Activated CD8-positive, alpha-beta T cell treated with anti-CD3 and anti-CD28 coated beads for 36 hours (primary cell): ENCODE measurements at places on chromosomes 6 and 20. TPM values are rescaled to one million over a fixed set of nuclear protein-coding genes. Genes with fewer than 3 reads are reported as not detected.
A peak's percentile ranks its signal among the peaks of the same experiment; 100 is the strongest.

DNA sequence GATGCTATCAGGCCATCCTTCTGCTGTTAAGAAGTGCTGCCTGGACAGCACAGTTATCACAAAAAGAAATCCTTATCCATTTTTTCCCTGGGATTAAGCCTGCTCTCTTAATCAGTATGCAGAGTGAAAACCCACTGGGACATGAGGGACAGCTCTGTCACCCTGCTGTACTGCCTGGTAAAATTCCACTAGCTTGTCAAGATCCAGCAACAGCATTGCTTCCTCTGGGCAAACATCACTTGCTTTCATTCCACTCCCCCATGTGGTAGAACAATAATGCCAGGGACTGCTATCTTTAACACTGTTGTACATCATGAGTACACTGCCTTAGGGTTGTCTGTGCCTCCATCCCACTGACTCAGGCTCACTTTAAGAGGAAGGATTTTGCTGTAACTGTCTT, 331.3 kb downstream of the KIF16B start:
- H3K36me3 ChIP-seq: no peaks in the 10 kb centered on the region
- H3K4me3 ChIP-seq: no peak overlapping the region
- H3K4me1 ChIP-seq: no peaks in the 10 kb centered on the region
- no peak for DNase-seq
- H3K27me3 ChIP-seq: no peaks in the 10 kb centered on the region
- H3K27ac ChIP-seq: no peak overlapping the region

DNA sequence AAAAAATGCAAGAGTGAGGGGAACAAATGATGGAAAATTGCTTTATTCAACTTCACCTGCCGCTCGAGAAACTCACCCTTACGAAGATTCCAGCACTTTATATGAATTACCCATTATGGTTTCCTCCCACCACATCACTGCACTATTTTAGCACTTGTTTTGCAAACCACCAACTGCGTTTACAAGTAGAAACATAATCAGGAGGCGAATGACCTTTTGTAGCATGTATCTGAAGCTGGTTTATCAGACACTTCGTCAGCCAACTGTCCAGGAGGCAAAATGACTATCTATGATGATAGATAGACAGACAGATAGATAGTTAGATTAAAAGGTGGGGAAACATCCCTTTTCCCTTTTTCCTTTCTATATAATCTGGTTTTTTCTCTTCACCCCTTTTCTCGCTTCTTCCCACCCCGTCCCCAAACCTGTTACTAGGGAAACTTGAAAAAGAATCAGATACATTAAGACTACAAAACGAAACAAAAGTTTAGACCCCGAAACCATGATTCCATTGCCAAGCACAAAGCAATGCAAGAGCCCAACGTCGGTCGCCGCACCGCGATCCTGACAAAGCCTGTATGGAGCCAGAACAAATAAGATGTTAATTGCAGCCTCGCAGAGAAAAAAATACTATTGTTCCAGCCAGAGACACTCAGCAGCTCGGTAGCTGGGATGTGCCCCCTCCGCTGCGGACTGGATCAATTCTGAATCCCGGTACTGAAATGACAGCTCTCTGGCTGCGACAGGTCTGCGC, 933 bp upstream of the ADGRB3 start:
- peak overlapping the region; percentile 55 for H3K4me3 ChIP-seq
- DNase-seq: no peak
- H3K36me3 ChIP-seq: no peaks in the 10 kb centered on the region
- H3K27me3 ChIP-seq: peaks cover 44% of the 10 kb centered on the region
- H3K27ac ChIP-seq: no peak overlapping the region
- H3K4me1 ChIP-seq: peaks cover 13% of the 10 kb centered on the region

DNA sequence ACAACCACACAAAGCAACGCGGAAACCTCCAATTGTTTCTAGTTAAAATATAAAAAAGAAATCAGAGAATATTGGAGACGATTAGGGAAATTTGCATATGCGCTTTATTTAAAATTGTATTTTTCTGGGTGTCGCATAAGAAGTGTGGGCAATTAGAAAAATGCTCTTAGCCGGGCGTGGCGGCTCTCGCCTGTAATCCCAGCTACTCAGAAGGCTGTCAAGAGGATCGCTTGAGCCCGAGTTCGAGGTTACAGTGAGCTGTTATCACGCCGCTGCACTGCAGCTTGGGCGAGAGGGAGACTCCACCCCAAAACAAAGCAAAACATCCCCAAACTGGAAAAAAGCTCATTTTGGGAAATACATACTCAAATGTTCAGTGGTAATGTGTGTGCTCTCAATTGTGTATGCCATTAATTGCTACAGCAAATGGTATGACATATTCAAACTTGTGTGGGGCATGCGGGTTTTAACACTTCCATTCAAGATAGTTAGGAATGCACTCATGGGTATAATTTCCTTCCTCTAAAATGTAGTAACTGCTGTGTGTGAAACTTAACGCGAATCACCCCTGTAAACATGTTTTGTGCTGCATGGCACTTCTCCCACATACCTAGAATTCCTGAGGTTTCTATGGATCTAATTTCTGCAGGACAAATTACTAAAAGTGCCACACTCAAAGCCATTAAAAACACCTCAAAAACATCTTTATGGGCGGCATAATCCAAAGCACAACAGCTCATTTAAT, 54.7 kb upstream of the HFE start:
- peak overlapping the region; percentile 98 for H3K27ac ChIP-seq
- H3K4me3 ChIP-seq: peak overlapping the region; percentile 91
- peaks cover 2% of the 10 kb centered on the region for H3K27me3 ChIP-seq
- peak; percentile 65 for DNase-seq
- peaks cover 46% of the 10 kb centered on the region for H3K4me1 ChIP-seq

DNA sequence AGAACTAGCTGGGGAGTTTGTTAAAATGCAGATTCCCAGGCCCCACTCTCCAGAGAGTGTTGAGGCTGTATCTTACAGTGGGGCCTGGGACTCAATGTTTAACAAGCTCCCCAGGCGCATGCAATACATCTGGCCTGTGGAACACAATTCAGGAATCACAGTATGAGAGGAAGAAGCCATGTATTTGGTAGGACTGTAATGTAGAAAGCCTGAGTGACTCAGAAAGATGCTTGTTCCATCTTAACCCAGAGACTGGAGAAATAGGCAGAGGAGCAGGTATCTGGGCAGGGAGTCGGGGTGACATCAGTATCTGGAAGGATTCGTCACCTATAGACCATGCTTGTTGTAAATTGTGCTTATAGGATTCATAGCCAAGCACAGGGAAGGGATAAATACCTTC, 90.5 kb downstream of the UNC5CL start:
- H3K4me3 ChIP-seq: no peak overlapping the region
- H3K36me3 ChIP-seq: no peaks in the 10 kb centered on the region
- DNase-seq: no peak
- H3K27ac ChIP-seq: no peak overlapping the region

GRCh38 chr6:100891079-100891478, 9.9 kb upstream of the ASCC3 start:
- DNase-seq: no peak
- H3K36me3 ChIP-seq: no peaks in the 10 kb centered on the region
- H3K27ac ChIP-seq: no peak overlapping the region
- no peaks in the 10 kb centered on the region for H3K27me3 ChIP-seq
- H3K4me1 ChIP-seq: no peaks in the 10 kb centered on the region

DNA sequence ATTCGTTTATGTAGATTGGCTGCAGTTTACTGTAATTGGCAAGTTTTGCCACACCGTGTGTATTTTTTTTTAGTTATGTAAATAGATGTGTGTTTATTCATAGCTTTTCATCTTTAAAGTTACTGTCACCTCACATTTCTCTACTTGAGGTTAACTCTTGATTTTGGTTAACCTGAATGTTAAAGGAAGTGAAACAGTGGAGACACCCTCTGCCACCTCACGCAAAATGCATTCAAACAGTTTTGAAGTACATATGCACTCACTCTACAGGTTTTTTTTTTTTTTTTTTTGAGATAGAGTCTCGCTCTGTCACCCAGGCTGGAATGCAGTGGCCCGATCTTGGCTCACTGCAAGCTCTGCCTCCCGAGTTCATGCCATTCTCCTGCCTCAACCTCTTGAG, 17.7 kb downstream of the OR2A4 start:
- no peak overlapping the region for H3K4me3 ChIP-seq
- H3K4me1 ChIP-seq: peaks cover 12% of the 10 kb centered on the region
- DNase-seq: peak; percentile 20
- H3K27ac ChIP-seq: no peak overlapping the region
- H3K36me3 ChIP-seq: no peaks in the 10 kb centered on the region

DNA sequence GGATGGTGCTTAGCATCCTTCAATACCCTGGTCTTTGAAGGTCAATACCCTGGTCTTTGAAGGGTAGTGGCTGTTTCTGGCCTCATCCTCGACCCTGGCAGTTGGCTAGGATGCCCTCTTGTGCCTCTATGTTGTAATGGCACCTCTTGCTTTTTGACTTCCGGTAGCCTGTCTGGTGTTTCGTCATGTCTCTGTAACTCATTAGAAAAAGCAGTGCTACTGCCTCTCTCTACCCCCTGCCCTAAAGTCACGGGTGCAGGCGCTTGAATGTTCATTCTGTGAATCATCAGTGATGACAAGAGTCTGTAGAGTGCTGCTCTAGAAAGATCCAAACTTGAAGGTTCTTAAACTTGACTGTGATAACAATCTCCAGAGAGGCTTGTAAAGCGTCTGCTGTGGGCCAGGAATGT, 28.3 kb downstream of the RSPO4 start:
- peak; percentile 61 for DNase-seq
- no peaks in the 10 kb centered on the region for H3K36me3 ChIP-seq
- H3K4me1 ChIP-seq: peaks cover 2% of the 10 kb centered on the region
- peaks cover 3% of the 10 kb centered on the region for H3K27me3 ChIP-seq

GRCh38 chr20:7387638-7388193, 552.5 kb downstream of the HAO1 start:
- no peak overlapping the region for H3K27ac ChIP-seq
- H3K4me1 ChIP-seq: no peaks in the 10 kb centered on the region
- H3K36me3 ChIP-seq: no peaks in the 10 kb centered on the region

DNA sequence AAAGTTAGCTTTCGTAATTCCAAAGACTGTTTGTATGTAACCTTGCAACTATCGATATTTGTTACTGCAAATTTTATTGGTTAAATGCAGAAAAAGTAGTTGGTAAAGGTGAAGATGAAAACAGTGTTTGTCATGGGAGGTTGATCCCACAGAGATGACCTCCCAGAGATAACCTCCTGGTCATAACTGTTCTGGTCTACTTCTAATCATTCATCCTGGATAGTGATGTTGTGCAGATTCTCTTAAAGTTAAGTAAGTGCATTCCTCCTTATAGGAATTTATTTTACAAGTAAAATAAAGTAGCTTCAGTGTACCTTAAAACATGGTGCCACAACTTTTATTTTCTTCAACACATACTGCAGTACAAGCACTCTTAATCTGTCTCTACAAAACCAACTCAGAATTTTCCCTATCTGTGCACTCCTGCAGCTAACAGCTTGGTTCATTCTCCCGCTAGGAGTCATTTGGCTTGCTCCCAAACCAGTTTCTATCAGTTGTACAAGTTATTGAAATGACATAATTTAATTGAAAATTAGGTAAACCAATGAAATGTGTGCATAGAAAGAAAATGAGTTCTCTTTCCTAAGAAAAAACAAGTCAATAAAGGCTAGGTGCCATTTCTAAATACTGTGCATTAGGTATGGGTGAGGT, 19.2 kb downstream of the METTL24 start:
- H3K4me3 ChIP-seq: no peak overlapping the region
- H3K27me3 ChIP-seq: no peaks in the 10 kb centered on the region
- no peaks in the 10 kb centered on the region for H3K36me3 ChIP-seq
- H3K27ac ChIP-seq: no peak overlapping the region
- no peak for DNase-seq
- H3K4me1 ChIP-seq: peaks cover 5% of the 10 kb centered on the region

DNA sequence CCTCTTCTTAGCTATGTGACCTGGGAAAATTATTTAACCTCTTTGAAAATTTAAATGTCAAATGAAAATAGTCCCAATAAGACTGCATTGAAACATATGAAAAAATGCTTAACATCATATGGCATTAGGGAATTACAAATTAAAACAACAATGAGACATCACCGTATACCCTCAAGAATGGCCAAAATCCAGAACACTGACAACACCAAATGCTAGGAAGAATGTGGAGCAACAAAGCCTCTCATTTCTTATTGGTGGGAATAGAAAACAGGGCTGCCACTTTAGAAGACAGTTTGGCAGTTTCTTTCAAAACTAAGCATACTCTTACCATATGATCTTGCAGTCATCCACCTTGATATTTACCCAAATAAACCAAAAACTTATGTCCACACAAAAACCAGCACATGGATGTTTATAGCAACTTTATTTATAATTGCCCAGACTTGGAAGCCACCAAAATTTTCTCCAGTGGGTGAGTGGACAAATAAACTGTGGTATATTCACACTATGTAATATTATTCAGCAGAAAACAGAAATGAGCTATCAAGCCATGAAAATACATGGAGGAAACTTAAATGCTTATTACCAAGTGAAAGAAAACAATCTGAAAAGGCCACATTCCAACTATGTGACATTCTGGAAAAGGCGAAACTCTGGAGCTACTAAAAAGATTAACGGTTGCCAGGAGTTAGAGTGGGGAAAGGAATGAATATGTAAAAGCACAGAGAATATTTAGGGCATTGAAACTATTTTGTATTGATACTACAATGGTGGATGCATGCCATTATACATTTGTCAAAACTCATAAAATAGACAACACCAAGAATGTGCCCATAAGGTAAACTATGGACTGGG, 459.9 kb downstream of the GRIK2 start:
- no peak for DNase-seq
- no peaks in the 10 kb centered on the region for H3K27me3 ChIP-seq
- no peaks in the 10 kb centered on the region for H3K4me1 ChIP-seq
- H3K27ac ChIP-seq: no peak overlapping the region
- no peaks in the 10 kb centered on the region for H3K36me3 ChIP-seq

GRCh38 chr6:9504191-9504590, 910.7 kb downstream of the TFAP2A start:
- no peaks in the 10 kb centered on the region for H3K36me3 ChIP-seq
- no peak for DNase-seq
- no peak overlapping the region for H3K27ac ChIP-seq
- no peaks in the 10 kb centered on the region for H3K4me1 ChIP-seq

GRCh38 chr6:30981942-30982772, 1.4 kb upstream of the MUC21 start:
- H3K27me3 ChIP-seq: peaks cover 26% of the 10 kb centered on the region
- no peak for DNase-seq
- peaks cover 7% of the 10 kb centered on the region for H3K4me1 ChIP-seq
- H3K36me3 ChIP-seq: no peaks in the 10 kb centered on the region

Gene GNMT
- 0.38 TPM for total RNA-seq

Gene KCNK15
- total RNA-seq: 0.25 TPM

Gene ULBP3
- total RNA-seq: 0.77 TPM
